ENCODE measurements at places on chromosomes 16 and 17.

- no peak for DNase-seq
Observed at GRCh38 chr17:29683481-29683880, 60.8 kb upstream of the CORO6 start.

DNA sequence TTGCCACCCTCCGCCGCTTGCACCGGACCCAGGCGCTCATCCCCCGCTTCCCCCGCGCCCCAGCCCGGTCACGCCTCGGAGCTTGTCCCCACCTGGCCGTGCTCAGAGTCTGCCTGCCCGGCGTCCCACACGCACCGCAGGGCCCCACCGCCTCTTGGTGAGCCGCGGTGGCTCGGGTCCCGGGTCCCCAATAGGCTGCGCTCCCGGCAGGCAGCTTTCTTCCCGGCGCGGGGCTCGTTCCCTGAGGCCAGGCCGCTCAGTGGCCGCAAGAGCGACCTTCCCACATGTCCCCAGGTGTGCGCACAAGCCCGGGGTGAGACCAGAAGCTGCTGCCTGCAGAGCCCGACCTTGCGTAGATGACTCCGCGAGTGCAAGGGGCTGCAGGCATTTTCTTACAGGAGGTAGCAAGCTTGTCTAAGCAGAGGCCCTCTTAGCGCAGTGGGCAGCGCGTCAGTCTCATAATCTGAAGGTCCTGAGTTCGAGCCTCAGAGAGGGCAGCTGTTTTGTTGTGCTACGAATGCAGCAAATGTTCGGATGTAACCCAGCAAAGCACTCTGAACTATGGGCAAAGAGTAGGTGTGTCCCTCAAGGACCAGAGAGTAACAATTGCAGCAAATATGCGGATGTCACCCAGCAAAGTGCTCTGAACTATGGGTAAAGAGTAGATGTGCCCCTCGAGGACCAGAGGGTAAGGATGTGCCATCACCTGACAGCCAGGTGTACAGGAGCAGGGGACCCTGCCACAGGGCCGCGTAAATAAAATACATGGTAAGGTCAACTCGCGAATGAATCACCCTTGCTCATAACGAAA is 15.6 kb downstream of the TLE7 start:
- no peak for DNase-seq

DNA sequence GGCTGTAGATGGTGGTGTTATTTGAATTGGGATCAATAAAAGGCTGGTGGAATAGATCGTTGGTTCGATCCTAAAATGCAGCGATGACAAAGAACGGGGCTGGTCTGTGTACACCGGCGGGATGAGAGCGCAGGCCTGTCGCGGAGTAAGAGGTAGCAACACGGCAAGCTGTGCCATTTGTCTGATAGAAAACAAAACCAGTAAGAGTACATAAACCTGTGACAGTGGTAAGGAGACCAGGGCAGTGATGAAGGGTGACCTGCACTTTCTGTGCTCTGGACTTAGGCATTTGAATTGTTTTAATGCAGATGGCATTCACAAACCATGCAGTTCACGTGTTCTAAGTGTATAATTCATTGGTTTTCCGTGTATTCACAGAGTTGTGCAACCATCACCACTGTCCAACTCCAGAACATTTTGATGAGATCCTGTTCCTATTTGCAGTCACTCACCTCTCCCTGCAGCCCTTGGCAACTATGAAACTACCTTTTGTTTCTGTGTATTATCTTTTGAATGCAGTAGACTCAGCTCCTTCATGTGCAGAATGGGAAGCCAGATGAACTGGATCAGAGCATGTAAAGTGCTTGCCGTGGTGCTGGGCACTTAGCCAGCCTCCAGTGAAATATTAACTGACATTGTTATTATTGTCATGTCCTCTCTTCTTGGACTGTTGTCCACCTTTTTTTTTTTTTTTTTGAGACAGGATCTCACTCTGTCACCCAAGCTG is 286.1 kb downstream of the SNX29 start:
- DNase-seq = no peak

DNA sequence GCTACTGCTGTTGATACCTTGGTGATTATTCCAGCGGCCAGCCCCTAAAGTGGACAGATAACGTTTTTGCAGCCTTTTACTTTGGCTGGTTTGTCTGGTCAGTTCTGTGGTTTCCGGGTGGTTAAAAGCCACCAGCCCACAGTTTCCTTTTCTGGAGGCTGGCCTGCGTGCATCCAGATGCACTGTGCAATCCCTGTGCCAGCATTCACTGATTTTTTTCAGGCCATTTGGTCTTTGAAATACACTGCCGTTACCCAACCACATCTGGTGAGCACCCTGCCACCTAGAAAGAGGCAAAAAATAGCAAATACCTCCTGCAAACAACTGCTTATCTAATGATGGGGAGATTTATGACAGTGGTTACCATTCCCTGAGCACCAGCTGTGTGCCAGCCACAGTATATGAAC is 797 bp downstream of the NUDT7 start:
- DNase-seq = peak; percentile 48

- DNase-seq = no peak
Observed at GRCh38 chr17:19375732-19376131, 2.6 kb upstream of the MAPK7 start.

DNA sequence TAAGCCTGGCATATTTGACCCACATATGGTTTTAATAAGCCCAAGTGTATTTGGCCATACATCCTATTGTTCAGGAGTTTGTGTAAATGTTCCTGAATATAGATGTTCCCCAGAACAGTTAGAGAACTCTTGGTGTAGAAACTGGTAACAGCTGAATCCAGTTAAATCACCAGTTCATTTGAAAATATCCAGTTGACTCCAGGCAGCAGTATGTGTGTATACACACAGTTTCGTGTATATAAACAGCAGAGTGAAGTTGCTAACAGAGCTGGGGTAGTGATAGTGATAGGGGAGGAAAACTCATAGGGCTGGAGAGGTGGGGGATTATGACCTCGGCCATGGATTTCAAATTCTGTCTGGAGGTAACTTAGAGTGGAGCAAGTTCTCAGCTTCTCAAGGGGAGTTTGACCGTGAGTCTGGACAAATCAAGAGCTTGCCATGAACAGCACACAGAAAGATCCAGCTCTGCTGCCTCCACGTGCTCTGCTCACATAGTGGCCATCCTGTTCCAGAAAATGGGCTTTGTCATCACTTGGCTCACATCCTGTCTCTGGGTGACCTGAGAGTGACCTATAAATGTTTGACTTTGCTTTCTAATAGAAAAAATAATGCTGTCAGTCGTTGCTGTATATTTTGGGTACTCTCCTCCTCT is 30.6 kb upstream of the MMD start:
- DNase-seq = no peak

DNA sequence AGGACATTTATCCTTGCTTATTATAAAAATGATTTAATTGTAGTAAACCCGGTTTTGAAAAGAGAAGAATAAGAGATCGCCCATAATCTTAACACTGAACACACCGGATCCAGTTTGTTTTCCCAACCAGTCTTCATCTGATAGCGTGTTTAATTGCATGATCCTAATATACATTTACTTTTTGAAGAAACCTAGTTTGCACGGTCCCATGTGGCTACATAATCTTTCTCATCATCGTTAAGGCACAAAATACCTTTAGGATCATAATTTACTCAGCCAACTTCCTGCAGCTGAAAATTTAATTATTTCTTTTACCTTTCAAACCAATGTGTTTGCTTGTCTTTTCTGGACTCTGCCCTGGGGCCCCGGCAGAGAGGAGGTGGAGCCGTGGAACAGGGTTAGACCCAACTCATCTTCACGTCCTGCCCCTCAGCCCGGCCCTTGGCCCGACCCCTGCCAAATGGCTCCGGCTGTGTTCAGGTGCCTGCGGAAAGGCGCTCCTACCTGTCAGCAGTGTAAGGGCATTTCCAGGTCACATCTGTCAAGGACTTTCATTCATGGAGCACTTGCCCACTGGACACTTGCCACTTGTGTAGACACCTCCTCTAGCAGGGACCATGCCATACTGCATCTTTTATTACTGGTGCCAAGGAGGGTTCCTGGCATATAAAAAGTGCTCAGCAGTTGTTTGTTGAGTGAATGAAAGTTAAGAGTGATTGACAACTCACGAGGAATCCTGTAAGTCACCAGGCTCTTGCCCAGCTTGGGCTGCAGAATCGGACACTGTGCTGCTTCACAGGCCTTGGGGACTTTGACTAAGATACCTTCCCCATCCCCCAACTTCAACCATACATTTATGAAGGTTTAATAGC is 28.6 kb downstream of the SMARCE1 start:
- DNase-seq = no peak

GRCh38 chr17:48630009-48630924 is 4.1 kb upstream of the HOXB9 start:
- no peak for DNase-seq

Measured in C1 segment of cervical spinal cord (tissue), 14 donors.